ENCODE measurements at places on chromosomes 3 and 15.

DNA sequence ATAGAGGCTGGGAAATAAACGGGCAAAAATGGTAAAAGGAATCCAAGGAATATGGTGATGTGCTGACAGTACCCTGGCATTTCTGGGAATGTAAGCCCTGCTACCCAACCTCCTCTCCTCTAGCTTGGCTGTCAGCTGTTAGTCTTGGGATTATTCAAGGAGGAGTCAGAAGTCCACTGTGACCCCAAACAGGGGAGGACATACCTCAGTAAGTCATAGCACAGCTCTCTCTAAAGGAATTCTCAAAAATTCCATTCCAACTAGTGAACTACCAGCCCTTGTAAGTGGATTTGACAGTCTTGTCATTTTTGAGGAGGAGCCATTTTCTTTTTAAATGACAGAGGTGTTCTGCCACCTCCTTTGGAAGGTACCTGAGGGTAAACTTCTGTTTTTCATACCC lies 207.5 kb downstream of the PDCD6IP start:
- DNase-seq: no peak

DNA sequence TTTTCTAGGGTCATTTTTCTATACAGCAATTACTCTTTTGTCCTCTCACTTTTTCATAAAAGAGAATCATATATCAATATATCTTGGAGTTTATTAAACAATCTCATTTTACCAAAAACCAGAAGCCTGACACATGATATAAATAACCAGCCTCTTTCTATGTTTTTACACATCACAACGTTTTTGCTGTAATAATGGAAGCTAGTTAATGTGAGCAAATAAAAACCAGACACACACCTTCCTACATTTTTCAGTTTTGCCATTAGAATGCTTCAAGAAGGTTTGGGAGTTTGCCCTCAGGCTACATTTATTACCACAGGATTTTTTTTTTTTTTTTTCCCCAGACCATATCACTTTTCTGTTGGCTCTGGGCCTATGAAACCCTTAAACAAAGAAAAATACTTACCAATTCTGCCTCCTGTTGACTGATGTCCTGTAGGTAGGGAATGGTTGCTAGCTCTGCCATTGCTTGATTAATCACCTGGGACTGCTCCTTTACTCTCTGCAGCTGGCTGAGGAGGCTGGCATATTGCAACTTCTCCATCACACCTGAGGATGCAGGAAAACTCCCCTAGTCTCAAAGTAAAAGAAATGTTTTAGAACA lies 165.5 kb downstream of the ECT2 start:
- DNase-seq: no peak

- DNase-seq: no peak
These were observed 132.8 kb downstream of the KCNAB1 start for GRCh38 chr3:156253150-156253549.

- peak; percentile 43 for DNase-seq
These were observed at the start of gene GPR160 for GRCh38 chr3:170037463-170038433. TSS of gene GPR160 (plus strand) at chr3:170037995. CDS start at chr3:170083973, 45,978 bp downstream.

GRCh38 chr15:62059816-62060112 lies 483 bp downstream of the VPS13C start:
- peak; percentile 17 for DNase-seq

- DNase-seq: no peak
These were observed 11.1 kb upstream of the LACTB start for GRCh38 chr15:63110428-63111026.

- no peak for DNase-seq
These were observed 414.9 kb downstream of the NAALADL2 start for GRCh38 chr3:175274056-175274455.

DNA sequence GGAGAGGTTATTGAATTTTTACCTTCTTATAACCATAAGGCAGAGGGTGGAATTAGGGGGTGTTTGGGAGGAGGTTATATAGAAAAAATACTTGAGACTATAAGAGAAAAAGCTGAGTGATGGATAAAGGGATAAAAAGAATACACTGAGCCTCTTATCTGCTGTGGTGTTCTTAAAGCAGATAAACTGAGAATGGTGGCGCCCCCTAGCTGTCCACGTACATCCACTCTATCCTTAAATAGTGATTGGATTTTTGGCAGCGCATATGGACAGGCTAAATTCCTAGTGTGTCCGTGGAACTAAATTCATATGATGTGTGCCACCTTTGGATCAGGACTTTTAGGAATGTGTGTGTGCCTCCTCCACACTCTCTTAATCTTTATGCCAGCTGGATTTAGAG lies 121.1 kb downstream of the OXSM start:
- no peak for DNase-seq

GRCh38 chr15:43828061-43828657 lies 1.4 kb downstream of the WDR76 start:
- no peak for DNase-seq

DNA sequence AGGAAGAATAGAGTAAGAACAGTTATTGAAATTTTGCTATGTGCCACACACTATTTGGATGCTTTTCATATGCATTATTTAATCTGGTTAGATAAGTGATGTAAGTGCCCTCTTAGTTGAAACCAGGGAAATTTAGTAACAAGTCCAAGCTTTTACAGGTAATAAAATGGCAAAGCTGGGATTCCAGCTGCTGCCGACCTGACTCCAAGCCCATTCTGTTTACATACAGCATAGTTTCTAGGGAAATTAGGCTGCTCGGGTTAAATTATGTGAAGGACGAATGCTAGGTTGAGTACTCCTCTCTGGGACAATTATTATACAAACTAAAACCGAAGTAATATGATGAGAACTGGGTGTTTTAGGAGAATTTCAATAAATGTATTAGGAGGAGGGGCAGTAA lies 38.7 kb upstream of the FAH start:
- no peak for DNase-seq

DNA sequence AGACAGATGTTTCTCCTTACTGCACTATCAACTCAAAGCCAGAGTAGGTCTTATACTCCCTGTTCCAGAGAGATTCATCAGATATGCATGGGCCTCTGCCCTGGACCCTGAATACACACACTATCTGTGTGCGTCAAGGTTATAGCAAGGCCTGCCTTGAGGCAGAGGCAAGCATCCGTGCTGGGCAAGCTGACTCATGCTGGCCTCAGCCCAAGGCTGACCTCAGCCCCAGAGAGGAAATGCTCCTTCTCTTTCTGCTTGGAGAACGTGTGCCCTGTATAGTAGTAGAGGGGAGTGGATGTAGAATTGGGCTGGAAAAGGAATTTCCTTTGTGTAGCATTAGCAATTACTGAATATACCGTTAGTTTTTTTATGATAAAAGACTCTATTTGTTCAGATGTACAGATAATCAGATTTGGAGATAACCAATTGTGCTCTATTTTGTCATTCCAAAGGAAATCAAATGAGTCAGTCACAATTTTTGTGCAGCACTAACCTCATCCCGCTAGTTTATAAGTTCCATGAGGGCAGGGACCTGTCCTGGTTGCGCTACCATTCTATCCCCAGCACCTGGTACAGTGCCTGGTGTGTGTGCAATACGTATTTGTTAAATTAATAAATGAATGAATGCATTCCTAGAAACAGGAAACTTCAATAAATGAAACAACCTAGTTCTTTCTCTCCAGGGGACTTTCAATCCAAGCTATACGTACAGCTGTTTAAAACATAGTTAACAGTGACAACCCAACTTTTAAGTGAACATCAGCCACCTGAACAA lies 13.3 kb upstream of the PAQR9 start:
- DNase-seq: no peak

- DNase-seq: no peak
These were observed 42.6 kb upstream of the ACKR4 start for GRCh38 chr3:132554437-132554836.

DNA sequence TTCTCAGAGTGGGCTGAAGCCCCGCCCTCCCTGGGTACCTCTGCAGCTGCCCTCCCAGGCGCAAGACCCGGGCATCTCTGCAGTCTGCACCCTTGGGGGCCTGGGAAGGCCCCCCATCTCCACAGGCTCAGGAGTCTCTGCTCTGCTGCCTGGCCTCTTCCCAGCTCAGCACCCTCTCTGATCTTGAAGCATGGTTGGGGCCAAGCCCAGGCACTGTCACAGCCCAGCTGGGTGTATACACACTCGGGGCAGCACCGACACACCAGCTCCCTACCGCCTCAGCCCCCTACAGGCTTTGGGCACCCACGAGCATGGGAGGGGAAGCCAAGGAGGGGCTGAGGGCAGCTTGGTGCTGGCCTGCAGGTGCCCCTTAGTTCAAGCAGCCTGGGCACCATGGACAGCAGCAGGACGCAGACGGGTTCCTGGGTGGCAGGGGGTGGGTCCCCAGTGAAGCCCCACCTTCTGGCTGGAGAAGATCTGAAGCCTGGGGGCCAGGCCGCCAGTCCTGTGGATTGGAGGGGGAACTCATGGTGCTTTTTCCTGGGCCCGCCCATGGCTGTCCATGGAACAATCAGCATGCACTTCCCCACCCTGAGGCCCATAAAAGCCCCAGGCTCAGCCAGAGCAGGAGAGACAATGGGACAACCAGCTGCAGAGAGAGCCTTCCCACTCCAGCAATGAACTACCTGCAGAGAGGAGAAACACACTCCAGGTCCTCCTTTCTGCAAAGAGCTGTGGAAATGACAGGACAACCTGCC lies 170.6 kb downstream of the TJP1 start:
- no peak for DNase-seq

GRCh38 chr15:76994971-76995945 lies at the start of gene PSTPIP1:
TSS of gene PSTPIP1 (plus strand) at chr15:76995126. CDS start at chr15:76995574, 448 bp downstream.
- peak; percentile 22 for DNase-seq

DNA sequence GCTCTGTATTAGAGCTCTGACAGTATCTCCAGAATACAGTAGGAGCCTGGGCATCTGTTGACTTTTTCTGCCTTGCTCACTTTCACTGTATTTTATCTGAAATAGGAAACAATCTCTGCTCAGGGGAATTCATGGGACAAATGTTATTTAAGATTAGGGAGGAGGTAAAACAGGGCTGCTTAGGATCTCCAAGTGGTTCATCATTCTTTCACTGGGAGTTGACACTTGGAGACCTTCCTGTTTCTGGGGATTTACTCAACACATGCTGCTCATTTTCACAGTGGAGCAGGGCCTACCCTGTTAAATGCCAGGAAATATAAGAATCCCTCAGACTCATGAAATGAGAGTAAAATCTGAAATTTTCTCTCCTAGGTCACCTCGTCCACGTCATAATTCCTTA lies 185.5 kb downstream of the GAP43 start:
- no peak for DNase-seq

- no peak for DNase-seq
These were observed 237.0 kb downstream of the CPNE4 start for GRCh38 chr3:131797776-131798175.

- DNase-seq: no peak
These were observed 52.4 kb upstream of the CMSS1 start for GRCh38 chr3:99765042-99765942.
